ENCODE measurements at places on chromosomes 3 and 15.

- no peak overlapping the region for H3K27ac ChIP-seq
- H3K4me1 ChIP-seq = no peaks in the 10 kb centered on the region
- no peaks in the 10 kb centered on the region for H3K36me3 ChIP-seq
Observed at GRCh38 chr3:154218728-154219127, 97.5 kb downstream of the ARHGEF26 start.

- H3K36me3 ChIP-seq = no peaks in the 10 kb centered on the region
- no peak for DNase-seq
- no peaks in the 10 kb centered on the region for H3K27me3 ChIP-seq
- H3K4me3 ChIP-seq = no peak overlapping the region
Observed at GRCh38 chr15:93378558-93378957, 289.5 kb upstream of the RGMA start.

GRCh38 chr3:27659279-27660021, 62.7 kb downstream of the EOMES start:
- DNase-seq = peak; percentile 20
- no peak overlapping the region for H3K27ac ChIP-seq
- H3K4me1 ChIP-seq = no peaks in the 10 kb centered on the region
- H3K27me3 ChIP-seq = no peaks in the 10 kb centered on the region

- H3K4me3 ChIP-seq = peak overlapping the region; percentile 73
- H3K27ac ChIP-seq = peak overlapping the region; percentile 23
- no peaks in the 10 kb centered on the region for H3K27me3 ChIP-seq
- no peaks in the 10 kb centered on the region for H3K36me3 ChIP-seq
- no peak for DNase-seq
- H3K4me1 ChIP-seq = peaks cover 19% of the 10 kb centered on the region
Observed at GRCh38 chr15:73633991-73634495, 854 bp upstream of the NPTN start.

DNA sequence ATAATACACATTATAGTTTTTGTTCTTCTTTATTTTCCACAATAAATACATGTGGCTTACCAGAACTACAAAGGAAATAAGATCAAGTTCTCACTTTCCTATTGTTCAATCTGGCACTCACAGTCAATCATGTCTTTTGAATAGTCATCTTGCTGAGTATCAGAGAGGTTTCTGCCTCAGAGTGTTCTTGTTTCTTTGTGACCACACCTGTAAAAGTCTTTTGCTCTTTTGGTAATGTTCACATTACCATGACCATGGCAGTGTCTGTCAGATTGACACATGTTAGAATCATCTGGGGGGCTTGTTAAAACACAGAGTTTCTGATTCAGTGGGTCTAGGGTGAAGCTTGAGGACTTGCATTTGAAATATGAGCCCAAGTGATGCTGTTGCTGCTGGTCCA, 135.0 kb downstream of the SATB1 start:
- no peak overlapping the region for H3K27ac ChIP-seq
- DNase-seq = no peak
- H3K27me3 ChIP-seq = no peaks in the 10 kb centered on the region
- H3K36me3 ChIP-seq = no peaks in the 10 kb centered on the region
- H3K4me1 ChIP-seq = no peaks in the 10 kb centered on the region
- no peak overlapping the region for H3K4me3 ChIP-seq

- H3K4me1 ChIP-seq = no peaks in the 10 kb centered on the region
- DNase-seq = no peak
- no peak overlapping the region for H3K4me3 ChIP-seq
- H3K27ac ChIP-seq = no peak overlapping the region
Observed at GRCh38 chr3:112634786-112635541, 6.0 kb downstream of the CCDC80 start.

- no peaks in the 10 kb centered on the region for H3K27me3 ChIP-seq
- H3K27ac ChIP-seq = no peak overlapping the region
- no peaks in the 10 kb centered on the region for H3K36me3 ChIP-seq
- no peak overlapping the region for H3K4me3 ChIP-seq
- DNase-seq = no peak
Observed at GRCh38 chr3:168044049-168044448, 51.7 kb downstream of the GOLIM4 start.

- H3K4me1 ChIP-seq = no peaks in the 10 kb centered on the region
- H3K27me3 ChIP-seq = no peaks in the 10 kb centered on the region
- H3K36me3 ChIP-seq = no peaks in the 10 kb centered on the region
- H3K27ac ChIP-seq = no peak overlapping the region
- no peak for DNase-seq
Observed at GRCh38 chr15:88091444-88092016, 165.0 kb downstream of the NTRK3 start.

DNA sequence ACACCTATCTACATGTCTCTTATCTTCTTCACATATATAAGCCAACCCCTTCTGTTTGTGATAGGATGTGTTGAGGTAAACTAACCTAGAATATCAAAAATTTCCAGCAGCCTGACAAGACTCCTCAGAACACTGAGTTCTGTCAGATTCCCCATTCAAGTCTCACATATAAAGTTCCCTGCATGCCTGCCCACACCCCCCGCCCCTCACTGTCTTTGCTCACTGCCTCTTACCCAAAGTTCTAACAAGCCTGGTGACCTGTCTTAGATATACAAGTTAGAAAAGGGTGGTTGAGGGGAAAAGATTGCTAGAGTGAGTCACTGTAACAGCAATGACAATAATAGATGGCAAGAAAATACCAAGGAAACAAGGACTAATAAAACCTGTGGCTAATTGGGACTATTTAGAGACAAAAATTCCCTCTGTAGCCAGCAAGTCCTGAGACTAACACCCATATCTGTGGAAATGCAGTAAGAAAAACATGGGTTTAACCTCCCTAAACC, 40.1 kb downstream of the FBXO22 start:
- no peaks in the 10 kb centered on the region for H3K36me3 ChIP-seq
- H3K4me3 ChIP-seq = no peak overlapping the region
- no peak overlapping the region for H3K27ac ChIP-seq
- no peak for DNase-seq

DNA sequence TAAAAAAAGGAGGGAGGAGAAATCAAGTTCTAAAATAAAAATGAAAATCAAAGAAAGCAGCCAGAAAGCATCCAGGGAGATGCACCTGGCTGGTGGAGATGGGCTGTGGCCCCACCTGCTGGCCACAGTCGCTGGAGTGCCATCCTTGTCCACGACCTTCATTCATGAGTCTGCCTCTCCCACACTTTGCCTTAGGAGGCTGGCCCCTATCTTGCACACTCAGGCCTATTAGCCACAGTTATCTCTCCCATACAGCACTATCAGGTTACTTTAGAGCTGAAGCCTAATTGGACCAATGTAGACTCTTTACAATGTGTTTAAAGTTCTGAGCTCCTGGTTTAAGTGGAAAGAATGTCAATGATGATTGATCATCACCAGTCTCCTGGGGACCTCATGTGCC, 392.0 kb upstream of the RORA start:
- no peaks in the 10 kb centered on the region for H3K27me3 ChIP-seq
- H3K27ac ChIP-seq = no peak overlapping the region

DNA sequence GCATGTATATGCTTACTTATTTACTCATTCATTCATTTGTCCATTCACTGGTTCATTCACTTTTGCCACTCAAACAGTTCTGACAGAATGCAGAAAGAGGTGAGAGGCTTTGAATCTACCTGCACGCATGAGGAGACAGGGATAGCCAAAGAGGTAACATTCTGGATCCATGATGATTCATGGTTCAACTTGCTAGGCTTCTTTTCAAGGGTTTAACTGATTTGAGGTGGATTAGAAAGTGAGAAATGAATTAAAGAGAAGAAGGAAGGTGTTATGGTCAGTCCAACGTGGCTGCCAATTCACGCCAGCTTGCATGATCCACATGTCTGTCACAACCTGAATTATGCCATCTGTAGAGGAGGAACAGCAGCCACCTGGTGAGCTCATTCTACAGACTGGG, 260.6 kb downstream of the ARRDC4 start:
- no peak for DNase-seq
- H3K27me3 ChIP-seq = no peaks in the 10 kb centered on the region
- no peaks in the 10 kb centered on the region for H3K36me3 ChIP-seq

GRCh38 chr3:48863122-48863521, 15.4 kb upstream of the PRKAR2A start:
- no peaks in the 10 kb centered on the region for H3K27me3 ChIP-seq
- H3K36me3 ChIP-seq = peaks cover 22% of the 10 kb centered on the region
- no peak for DNase-seq
- no peaks in the 10 kb centered on the region for H3K4me1 ChIP-seq
- H3K4me3 ChIP-seq = no peak overlapping the region

- H3K27ac ChIP-seq = no peak overlapping the region
- no peaks in the 10 kb centered on the region for H3K36me3 ChIP-seq
- H3K4me3 ChIP-seq = no peak overlapping the region
- no peaks in the 10 kb centered on the region for H3K27me3 ChIP-seq
Observed at GRCh38 chr3:11236588-11237461, 35.4 kb upstream of the ATG7 start.

DNA sequence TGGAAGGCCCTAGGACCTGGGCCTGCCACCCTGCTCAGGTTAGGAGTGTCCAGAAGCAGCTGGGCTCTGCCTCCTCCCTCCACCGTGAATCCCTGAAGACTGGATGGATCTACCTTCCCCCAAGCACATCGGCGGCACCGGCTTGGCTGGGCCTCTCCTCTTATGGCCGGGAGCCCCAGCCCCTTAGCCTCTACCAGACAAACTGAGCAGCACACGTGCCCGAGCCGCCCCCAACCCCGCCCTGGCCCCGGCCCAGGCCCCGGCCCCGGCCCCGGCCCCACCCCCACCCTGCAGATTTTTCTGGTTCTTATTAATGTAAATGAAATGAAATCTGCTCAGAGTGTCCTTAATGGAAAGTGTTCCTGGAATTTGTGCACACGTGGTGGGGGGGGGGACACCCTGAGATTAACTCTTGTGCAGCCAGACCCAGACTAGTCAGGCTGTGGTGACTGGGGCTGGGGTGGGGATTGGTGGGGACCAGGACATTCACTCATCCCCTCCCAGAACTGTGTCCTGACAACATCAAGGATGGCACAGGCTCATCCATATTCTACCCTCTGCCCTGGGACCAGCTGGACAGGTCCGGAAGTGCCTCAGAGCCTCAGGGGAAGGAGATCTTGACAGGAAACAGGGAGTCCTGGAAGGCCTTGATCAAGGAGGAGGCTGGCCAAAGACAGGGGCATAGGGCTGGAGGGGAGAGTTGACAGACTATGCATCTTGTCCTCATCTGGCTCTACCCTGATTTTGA, 30.9 kb upstream of the SEMA3F start:
- no peaks in the 10 kb centered on the region for H3K4me1 ChIP-seq
- peaks cover 16% of the 10 kb centered on the region for H3K36me3 ChIP-seq
- no peak overlapping the region for H3K27ac ChIP-seq
- DNase-seq = no peak

- no peaks in the 10 kb centered on the region for H3K36me3 ChIP-seq
- H3K4me3 ChIP-seq = no peak overlapping the region
- H3K27ac ChIP-seq = no peak overlapping the region
- DNase-seq = no peak
- H3K27me3 ChIP-seq = no peaks in the 10 kb centered on the region
- peaks cover 5% of the 10 kb centered on the region for H3K4me1 ChIP-seq
Observed at GRCh38 chr3:37163262-37164015, 10.9 kb downstream of the LRRFIP2 start.

DNA sequence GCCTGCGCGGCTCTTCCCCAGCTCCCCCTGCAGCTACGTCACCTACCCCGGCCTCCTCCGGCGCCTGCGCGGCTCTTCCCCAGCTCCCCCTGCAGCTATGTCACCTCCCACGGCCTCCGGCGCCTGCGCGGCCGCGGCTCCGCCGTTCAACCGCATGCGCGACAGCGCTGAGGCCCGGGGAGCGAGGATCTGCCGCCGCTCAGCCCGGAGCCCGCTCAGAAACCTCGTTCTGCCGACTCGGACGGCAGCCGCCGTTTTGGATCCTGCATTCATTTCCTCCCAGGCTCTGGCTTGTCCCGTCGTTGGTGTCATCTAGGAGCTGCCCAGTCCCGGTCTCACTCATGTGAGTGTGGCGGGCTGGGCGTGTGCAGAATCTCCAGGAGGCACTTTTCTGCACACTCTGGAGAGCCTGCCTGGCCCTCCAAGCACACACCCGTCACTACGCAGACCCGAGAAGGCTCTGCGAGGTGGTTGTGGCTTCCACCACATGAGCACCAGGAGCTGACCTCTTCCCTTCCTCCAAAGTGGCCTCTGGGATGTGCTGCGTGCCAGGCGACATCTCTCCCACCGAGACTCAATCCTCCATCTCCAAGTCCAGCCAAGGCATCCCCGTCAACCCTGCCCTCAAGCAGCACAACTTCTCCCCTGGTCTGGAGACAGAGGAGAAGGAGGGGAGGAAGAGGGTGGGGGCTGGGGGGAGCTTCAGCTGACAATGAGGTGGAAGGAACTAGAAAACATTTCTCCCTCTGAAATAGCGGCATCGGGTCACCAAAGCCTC, 165.3 kb downstream of the CHSY1 start:
- H3K4me1 ChIP-seq = peaks cover 2% of the 10 kb centered on the region
- no peak overlapping the region for H3K4me3 ChIP-seq
- H3K27ac ChIP-seq = no peak overlapping the region
- DNase-seq = no peak

GRCh38 chr3:121557426-121557934, 10.3 kb upstream of the ARGFX start:
- no peak overlapping the region for H3K27ac ChIP-seq
- H3K36me3 ChIP-seq = no peaks in the 10 kb centered on the region
- H3K27me3 ChIP-seq = no peaks in the 10 kb centered on the region
- no peak for DNase-seq
- H3K4me3 ChIP-seq = no peak overlapping the region
- H3K4me1 ChIP-seq = no peaks in the 10 kb centered on the region

GRCh38 chr15:53511175-53511574, 248.3 kb downstream of the WDR72 start:
- no peaks in the 10 kb centered on the region for H3K36me3 ChIP-seq
- H3K27me3 ChIP-seq = no peaks in the 10 kb centered on the region
- no peak overlapping the region for H3K27ac ChIP-seq
- no peak for DNase-seq
- no peak overlapping the region for H3K4me3 ChIP-seq

DNA sequence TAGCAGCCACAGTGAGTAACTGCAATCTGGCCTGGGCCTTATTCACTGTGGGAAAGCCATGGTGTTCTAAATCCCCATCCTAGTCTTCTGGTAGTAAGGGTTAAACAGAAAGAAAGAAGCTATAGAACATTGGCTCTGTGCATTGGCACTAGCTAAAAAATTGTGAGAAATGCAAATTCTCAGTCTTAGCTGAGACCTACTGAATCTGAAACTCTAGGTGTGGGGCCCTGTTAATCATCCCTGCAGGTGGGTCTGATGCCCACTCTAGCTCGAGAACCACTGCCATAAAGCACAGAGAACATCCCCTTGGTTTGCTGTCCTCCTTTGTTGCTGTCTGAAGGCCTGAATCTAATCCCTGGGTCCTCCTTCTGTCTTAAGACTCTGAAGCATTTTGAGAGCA, 59.3 kb downstream of the MEIS2 start:
- no peak for DNase-seq
- no peak overlapping the region for H3K27ac ChIP-seq
- H3K27me3 ChIP-seq = no peaks in the 10 kb centered on the region

GRCh38 chr3:64351713-64352638, 126.7 kb upstream of the PRICKLE2 start:
- no peaks in the 10 kb centered on the region for H3K36me3 ChIP-seq
- no peaks in the 10 kb centered on the region for H3K4me1 ChIP-seq
- H3K27ac ChIP-seq = no peak overlapping the region
- no peak for DNase-seq

- DNase-seq = no peak
- no peaks in the 10 kb centered on the region for H3K4me1 ChIP-seq
- no peaks in the 10 kb centered on the region for H3K27me3 ChIP-seq
- no peak overlapping the region for H3K27ac ChIP-seq
- H3K36me3 ChIP-seq = peaks cover 8% of the 10 kb centered on the region
Observed at GRCh38 chr15:99635794-99636193, 70.0 kb downstream of the MEF2A start.

Data from effector memory CD4-positive, alpha-beta T cell (primary cell).